Muscle of arm (tissue), 14 donors: ENCODE measurements at places on chromosomes 6 and 20. TPM values are rescaled to one million over a fixed set of nuclear protein-coding genes. Genes with fewer than 3 reads are reported as not detected.

GRCh38 chr20:5550733-5551529 is 199.3 kb upstream of the SHLD1 start:
- DNase-seq: no peak

GRCh38 chr6:3571250-3571681 is 114.4 kb upstream of the SLC22A23 start:
- DNase-seq: no peak

- DNase-seq: no peak
Observed at GRCh38 chr6:41288754-41289129, 2.3 kb upstream of the TREM1 start.

Gene PSORS1C2
- not detected for polyA plus RNA-seq

DNA sequence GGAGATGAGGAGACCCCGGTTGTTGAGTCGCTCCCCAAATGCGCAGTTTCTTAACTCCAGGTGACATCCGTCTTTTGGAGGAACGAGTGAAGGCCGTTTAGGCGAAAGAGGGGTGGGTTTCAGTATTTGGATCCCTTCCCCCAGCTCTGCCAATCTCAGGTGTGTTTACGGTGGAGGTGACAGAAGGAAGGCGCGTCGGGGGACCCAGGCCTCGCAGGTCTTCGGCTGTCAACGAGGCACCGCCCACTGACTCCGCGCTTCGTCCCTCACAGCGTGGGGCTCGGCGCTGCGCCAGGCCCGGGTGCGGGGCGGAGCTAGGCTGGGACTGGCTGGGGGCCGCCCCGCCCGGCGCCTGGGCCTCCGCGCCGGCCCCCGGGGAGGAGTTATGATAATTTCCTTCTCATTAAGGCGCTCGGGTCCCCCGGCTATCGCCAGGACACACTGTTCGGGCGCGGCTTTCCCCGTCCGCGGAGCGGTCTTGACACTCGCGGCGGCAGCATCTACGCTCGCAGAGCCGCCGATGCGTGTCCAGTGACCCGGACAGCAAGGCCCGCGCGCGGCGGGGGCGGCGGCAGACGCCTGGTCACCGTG is at the start of gene TFAP2C:
TSS of gene TFAP2C (plus strand) at position 434 of the 591 bp plus-strand sequence. CDS start 239 bp downstream, outside the sequence.
- DNase-seq: no peak

Gene C2
- 9.0 TPM for polyA plus RNA-seq

- no peak for DNase-seq
Observed at GRCh38 chr6:22392711-22393110, 95.9 kb upstream of the PRL start.
